ENCODE measurements at places on chromosomes 11 and 22.

- no peak for DNase-seq
Observed at GRCh38 chr11:124069429-124070401, 28.6 kb upstream of the OR10G7 start.

- DNase-seq = no peak
Observed at GRCh38 chr11:86228269-86229038, 16.1 kb upstream of the EED start.

DNA sequence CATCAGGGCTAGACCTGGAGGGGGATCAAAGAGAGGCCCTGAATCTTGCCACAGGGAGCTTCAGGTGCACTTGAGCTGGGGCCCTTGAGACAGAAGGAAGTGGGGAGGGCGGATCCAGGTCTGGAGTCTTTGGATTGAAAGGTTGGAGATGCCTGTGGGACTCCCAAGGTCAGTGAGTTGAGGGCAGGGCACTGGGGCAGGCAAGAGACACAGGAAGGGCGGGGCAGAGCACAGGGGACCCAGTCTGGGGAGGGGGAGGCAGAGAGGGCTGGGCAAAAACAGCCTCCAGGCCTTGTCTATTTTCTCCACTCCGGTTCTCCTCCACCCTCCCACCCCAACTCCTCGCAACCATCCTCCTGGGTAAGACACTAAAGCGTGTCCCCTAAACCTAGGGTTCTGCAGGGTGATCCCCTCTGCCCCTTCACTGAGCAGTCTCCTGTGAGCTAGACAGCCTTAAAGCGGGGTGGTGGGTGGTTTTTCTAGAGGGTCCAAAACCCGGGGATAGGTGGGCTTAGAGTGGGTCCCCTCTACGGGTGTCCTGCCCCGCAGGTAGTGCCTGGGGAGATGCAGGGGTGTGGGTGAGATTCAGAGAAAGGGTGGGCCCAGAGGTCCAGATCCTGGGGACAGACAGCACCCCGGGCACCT is 38.6 kb upstream of the CELSR1 start:
- no peak for DNase-seq

DNA sequence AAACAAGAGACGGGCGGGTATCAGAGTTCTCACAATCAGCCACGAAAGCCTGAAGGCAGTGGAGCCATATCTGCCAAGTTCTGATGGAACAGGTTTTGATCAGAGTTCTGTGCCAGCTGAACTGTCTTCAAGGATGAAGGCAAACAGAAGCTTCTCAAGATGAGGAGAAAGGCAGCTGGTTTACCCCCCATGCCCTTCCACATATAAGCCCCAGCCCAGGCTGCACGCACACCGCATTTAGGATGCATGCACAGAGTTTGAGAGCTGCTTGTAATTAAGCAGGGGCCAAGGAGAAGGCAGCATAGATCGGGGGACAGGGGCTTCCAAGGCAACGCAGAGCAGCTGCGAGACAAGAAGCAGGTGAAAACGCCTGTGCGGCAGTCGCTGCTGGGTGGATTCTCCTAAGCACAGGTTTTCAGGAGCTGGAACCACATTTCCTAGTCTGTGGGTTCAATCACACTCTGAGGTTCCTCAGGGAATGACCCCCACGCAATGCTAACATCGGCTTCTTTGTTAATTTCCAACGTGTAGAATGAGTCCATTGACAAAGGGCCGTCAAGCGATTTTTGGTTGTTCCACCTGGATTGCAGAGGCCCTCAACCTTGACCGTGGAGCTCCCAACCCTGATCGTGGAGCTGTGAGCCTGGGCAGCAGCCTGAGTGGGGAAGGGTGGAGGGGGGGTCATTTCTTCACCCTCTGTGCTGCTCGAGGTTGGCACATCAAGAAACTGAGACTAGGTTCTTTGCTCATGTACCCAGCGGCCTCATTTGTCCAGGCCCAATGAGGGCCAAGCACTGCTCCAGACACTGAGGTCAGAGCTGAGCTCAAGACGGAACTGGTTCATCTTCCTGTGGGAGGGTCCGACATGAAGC is 81.7 kb upstream of the SHISAL1 start:
- no peak for DNase-seq

GRCh38 chr11:115552151-115552772 is 48.0 kb upstream of the CADM1 start:
- DNase-seq = no peak

- no peak for DNase-seq
Observed at GRCh38 chr11:39780131-39780530, 1679.3 kb downstream of the LRRC4C start.

DNA sequence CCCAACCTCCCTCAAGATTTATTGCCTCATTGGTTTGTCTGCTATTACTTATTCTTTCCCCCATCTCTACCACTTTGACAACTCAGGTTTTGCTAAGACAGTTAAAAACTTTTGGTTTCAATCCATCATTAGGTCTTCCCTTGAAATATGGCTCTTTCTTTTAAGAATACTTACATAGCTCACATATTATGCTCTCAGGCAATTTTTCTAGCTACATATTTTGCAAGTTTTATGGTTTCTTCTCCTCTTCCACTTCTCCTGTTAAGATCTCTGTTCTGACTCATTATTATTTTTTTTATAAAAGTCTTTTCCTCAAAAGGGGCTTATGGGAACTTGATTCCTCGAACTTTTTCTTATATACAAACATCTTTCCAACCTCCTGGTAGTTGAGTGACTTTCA is 192.4 kb upstream of the MPPED2 start:
- no peak for DNase-seq

DNA sequence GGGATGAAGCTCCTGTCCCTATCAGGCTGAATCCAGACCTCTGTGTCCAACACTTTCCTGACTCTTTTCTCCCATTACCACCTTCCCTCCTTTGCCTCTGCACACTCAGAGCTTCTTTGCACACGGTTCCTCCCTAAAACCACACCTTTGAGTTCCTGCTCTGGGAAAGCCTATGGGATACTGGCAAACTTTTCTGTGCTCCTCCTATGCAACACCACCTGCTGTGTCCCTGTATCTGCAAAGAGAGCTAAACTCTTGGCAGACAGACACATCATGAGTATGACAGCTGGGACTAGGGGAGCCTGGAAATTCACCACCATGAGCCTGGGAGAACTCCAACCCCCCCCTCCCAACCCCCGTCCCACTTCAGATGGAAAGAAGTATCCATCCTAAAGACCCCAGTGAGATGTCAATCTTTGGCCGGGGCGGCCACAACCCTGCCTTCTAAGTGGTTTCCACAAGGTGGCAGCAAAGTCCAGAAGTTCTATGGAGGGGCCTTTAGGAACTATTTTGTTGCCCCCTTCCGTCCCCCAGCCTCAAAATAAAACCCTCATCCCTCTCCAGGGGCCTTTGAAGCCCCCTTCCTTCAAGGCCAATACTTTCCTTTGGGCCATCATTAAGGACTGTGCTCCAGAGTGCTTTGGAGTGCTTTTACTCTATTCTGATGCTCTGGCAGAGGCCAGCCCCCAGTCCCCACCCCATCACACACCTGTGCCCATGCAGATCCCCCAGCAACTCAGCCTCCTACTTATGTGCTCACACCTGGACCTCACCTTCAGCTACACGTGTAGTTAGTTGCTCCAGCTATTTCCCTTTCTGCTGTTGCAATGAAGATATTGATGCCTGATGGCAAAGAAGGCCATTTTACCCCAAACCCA is 19.4 kb downstream of the HTR3A start:
- no peak for DNase-seq
